ENCODE measurements at places on chromosomes 2 and 18.

- no peak for DNase-seq
These were observed 89.0 kb downstream of the MAPRE2 start for GRCh38 chr18:35130236-35130635.

GRCh38 chr2:232332940-232333259 is 45.7 kb upstream of the ALPP start:
- no peak for DNase-seq

DNA sequence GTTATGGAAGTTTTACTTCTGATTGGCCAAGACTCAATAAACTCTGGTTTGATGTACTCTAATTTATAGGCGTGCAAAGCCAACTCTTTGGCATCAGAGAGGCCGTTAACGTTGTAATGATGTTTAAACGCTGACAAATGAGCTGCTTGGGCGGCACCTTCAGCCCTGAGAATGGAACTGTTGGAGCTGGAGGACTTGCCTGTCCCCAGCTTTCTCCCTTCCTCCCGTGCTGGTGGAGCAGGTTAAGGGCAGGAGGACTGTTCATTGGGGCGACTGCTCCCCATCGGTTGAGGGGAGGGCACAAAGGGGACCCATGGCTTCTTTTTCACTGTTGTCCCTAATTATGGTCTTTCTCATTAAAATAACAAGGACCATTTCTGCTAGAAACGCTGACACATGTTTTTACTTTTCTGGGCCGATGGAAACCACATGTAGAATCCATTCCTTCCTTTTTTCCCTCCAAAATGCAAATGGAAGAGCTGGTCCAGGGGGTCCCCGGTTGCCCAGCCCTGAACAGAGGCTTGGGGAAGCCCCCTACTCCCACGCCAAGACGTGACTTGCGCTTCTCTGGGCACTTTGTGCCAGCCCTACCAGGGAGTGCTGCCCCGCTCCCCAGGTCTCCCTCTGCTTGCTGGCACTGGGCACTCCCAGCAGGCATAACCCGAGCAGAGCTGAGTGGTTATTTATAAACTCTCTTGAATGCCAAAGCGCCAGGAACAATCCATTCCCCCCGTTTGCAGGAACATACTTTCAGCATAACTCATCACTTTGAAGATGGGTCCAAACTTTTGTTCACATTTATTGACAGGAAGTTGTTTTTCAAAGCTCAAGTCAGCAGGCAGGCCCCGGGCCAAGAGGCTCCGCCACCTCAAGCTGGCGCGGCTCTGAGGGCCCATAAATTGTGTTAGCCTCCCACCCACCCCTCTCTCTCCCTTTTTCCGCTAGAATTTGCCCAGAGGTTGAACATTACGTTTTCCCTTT is 170.1 kb downstream of the ASB1 start:
- no peak for DNase-seq

- no peak for DNase-seq
These were observed 335.0 kb downstream of the TGIF1 start for GRCh38 chr18:3784949-3785348.

DNA sequence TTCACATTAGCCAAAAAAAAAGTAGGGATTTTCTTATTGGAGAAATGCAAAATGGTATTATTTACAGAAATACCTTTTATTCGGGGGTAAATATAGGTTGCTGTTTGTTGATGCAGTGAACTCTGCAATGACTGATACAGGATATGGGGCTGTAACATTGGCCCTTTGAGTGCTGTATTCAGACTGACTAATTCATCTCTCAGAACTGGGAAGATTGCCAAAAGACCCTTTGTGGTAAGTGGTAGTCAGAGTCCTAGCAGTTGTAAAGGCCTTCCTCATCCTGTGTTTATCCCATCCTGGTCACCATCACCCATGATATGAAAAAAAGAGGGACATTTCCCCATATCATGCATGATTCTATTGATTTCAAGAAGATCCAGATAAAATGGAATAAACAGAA is 14.0 kb upstream of the DCC start:
- DNase-seq: no peak

DNA sequence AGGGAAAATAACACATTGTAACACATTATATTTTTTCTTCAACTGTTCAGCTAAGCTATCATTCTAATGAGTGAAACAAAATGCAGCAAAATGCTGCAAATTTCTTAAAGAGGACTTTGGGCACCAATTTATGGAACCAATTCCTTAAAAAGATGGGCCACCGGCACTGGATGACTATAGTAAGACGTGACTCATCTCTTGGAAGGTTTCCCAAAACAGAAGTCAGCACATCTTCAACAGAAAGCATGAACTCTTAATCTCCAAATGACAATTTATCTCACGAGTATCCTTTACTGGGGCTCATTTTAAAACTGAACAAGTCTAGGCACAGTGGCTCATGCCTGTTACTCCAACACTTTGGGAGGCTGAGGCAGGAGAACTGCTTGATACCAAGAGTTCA is 213.4 kb downstream of the CDH20 start:
- no peak for DNase-seq

DNA sequence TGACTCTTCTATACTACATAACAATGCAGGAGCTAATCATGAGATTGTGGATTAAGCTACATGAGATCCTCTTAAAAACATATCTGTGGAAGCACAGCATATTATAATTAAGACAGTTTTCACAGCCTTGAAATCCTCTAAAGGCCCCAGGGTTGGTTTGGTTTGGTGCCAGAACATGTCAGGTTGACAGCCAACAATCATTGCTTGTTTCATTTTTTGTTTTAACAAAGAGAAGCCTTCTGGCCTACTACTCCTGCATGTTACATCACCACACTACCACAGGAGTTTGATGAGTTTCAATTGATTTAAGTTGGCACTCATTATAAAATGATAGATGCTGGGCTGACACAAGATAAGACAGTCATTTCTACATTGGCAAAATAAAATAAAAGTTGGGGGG is 255.9 kb upstream of the ERBB4 start:
- DNase-seq: no peak

DNA sequence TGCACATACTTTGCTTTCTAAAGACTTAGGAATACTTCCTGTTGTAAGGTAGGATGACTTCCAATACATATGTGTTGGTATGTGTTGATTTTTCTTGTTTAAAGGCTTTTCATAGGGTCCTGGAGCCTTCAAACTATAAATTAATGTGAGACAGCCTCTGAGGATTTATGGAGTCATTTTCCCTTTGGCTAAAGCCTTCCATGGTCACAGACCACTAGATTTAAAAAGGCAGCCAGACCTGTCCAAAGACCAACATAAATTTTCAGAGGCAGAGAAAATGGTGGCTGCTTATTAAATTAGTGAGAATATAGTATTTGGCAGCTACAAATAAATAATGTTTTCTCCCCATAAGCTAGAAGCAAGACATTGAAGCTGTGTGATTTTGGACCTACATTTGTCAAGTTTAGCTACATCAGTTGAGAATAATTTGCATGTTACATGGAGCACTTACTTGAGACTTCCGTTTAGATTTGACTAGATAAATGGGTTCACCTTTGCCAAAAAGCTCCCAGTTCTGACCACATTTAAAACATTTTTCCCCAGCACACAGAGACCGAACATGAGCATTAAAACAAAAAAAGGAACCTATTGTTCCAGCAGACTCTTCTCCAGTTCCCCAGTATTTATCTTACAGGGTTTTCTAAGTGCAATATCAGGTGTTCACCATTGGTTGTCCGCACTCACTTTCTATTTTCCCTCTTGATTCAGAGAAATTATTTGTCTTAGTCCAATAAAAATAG is 402.9 kb downstream of the PARD3B start:
- no peak for DNase-seq

GRCh38 chr2:184402381-184402780 is 195.9 kb upstream of the ZNF804A start:
- DNase-seq: no peak

DNA sequence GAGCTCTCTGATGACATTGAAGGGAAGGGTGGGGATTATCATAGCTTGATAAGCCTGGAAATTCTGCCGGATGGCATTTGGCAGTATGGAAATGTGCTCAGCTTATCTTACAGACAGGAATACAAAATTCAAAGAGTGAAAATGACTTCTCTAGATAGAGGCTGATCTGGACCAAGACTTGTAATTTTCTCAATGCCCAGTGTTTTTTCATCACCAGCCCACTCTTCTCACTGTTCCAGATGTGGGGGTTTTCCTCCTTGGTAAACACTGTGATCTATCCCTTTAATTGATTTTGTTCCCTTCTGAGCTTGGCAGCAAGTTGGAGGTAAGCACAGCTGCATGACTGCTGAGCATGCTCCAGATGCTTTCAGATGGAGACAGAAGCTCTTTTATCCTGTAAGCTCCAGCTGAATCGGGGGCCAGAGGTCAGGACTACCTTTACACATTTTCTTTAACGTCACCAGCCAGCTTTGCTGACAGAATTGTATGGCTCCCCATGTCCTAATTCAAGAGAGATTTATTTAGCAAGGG is 287.4 kb upstream of the TCF4 start:
- DNase-seq: no peak

- DNase-seq: no peak
These were observed 74.9 kb downstream of the ANKRD44 start for GRCh38 chr2:197235711-197236110.

DNA sequence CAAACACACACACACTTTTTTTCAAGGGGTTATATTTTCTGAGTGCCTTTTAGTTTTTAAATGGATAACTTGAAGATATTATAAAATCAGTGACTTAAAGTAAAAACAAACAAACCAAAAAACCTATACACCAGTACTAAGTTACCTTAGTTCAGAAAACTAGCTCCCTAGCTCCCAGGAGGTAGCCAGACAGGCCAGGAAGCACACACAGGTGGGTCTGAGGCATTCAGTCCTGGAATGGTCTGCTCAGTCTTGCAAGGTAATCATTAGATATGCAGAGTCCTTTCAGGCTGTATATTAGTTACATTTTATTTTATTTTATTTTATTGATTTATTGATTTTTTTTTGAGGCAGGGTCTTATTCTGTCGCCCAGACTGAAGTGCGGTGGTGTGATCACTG is 10.7 kb upstream of the DYNC2LI1 start:
- DNase-seq: no peak

Data from stimulated activated CD8-positive, alpha-beta memory T cell treated with anti-CD3 and anti-CD28 coated beads, Interleukin-4, amount 100 ng/mL, for 4 hours (primary cell).